ENCODE measurements at places on chromosomes 7 and 10.

GRCh38 chr10:68231106-68231816, 652 bp downstream of the ATOH7 start:
- DNase-seq = no peak

GRCh38 chr10:10989669-10990068, 28.0 kb upstream of the CELF2 start:
- DNase-seq = no peak

DNA sequence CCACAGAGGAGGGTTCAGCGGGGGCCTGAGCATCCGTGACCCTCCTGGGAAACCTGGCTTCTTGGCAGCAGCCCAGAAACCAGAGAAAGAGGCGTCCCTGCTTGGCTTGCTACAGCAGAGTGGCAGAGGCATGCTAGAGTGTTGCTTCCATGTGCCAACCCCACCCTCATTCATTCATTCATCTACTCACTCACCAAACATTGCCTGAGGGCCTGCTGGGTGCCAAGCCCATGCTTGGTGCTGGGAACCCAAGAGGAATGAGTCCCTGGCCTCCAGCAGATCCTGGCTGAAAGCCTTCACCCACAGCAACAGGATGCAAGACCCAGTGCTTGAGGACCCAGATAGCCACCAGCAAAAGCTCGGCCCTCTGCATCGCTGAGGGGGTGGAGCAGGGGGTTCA, 129.0 kb downstream of the CDH23 start:
- no peak for DNase-seq

DNA sequence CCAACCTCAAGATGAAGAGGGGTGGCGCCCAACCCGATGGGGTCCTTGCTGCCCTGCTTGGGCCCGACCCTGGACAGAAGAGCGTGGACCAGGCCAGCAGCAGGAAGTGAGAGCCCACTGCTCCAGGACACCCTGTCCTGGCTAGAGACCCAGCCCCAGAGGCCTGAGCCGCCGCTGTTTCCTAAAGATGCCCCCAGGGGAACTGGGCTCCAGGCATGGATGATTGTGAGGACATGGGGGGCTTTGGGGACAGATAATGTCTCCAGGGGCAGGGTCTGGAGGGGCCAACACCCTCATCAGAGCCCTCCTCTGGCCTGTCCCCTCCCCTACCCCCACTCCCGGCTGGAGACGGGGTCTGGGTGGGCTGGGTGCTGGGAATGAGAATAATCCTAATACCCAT, 71.7 kb downstream of the MYL10 start:
- DNase-seq = peak; percentile 45

DNA sequence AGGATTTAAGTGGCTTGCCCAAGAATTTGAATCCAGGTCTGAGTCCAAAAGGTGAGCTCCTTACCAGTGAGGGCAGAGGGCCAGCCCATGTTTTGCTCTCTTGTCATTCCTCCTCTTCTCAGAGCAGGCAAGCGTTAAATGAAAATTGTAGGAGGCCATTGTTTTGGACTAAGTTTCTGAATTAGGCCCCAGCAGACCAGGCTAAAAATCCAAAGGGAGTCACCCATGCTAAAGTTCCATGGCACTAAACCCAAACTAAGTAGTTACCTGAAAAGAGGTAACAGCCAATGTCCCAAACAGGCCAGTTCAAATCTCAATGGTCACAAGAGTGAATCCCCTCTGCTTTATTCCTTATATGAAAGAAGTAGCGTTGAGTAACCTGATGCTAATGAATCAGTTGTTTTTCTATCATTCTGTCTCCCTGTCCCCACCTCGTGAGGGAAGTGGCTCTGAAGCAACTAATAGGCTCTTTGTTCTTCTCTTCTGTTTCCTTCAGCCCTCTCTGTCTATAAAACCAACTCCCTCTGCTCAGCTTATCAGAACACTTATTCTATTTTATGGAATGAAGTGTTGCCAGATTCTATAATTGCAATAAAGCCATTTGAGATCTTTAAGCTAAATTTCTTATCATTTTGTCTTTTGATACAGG, 17.5 kb upstream of the CDH23 start:
- no peak for DNase-seq

- no peak for DNase-seq
These were observed 62.9 kb downstream of the FBXL13 start for GRCh38 chr7:103011650-103012049.

DNA sequence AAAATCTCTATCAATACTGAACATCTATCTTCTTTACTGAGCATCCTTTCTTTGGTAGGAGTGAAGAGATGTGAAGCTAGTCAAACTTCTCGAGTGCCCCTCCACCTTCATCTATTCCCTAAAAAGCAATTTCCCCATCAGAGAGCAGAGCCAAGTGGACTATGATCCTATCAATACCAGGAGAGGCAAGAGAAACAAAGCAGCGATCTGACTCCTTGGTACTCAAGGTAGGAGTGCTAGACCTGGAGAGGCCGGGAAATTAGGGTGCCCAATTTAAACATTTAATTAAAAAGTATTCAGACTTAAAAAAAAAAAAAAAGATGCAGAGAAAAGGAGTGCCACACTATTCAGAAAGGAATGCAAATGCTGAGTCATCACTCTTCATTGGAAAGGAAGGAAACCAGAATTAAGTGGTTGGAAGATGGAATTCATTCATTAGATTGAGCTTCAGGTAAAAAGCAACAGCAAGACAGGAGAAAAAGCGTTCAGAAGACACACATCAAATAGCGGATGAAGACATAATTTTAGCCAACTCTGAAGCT, 1.6 kb downstream of the TIAL1 start:
- DNase-seq = no peak

DNA sequence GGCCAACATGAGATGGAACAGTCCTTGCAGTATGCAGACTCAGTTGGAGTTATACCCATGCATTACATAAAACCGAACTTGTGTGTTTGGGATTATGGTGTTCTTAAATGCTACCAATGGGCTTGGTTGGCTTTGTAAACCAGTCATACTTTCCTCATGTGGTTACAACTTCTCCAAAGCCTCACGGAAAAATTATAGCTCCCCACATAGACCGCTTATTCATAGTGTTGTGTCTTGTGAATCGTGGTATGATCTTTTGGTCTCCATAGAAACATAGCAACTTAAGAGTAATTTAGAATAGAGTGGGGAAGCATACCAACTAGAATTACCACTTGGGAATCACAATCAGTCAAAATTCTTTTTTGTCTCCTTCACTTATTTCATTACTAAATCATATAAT, 112.3 kb upstream of the FZD1 start:
- DNase-seq = no peak

GRCh38 chr10:69327463-69328379, 49.4 kb downstream of the HK1 start:
- peak; percentile 91 for DNase-seq

DNA sequence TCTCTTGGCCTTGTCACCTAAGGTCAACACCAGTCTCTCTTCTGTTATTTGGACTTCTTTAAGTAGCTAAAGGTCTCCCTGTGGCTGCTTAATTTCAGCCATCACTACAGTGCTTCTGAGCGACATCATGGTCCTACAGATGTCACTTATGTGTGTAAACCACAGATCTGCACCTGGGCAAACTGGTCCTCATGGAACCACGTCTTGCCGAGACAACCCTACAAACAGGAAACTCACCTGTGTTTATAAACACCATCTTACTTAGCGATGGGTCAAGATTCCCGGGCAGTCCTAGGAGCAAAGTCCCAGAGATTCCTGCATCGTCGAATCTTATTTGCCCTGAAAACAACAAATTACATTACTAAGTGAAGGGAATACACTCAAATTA, 27.8 kb downstream of the KLF6 start:
- peak; percentile 14 for DNase-seq

GRCh38 chr10:119454316-119454715, 88.2 kb downstream of the RGS10 start:
- no peak for DNase-seq

GRCh38 chr10:63161592-63161991, 28.5 kb downstream of the NRBF2 start:
- DNase-seq = no peak

- DNase-seq = no peak
These were observed 69.4 kb downstream of the GOLGA7B start for GRCh38 chr10:97919012-97919411.

DNA sequence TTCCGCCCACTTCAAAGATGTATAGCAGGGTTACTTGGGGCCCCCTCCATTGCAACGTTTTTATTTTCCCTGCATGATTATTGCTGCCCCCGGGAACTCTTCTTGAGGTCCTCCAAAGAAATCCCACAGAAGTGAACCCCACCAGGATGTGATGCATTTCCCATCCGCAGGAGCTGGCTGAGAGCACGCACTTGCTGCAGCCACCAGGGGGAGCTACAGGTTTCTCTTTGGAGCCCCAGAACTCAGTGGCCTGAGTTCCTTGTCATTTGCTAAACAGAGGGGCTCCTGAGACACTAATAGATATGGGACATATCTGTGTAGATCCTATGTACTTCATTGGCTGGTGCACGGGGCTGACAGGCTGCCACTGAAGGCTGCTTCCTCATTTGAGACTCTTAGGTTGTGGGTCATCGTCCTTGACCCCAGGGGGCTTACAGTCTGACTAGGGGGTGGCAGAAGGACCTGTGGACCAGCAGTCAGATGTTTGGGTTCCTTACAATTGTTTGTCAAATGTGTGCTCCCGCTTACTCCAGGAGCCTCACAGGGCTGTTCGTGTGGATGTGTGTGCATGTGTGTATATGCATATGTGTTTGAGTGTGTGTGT, 52.3 kb upstream of the ENO4 start:
- DNase-seq = no peak

DNA sequence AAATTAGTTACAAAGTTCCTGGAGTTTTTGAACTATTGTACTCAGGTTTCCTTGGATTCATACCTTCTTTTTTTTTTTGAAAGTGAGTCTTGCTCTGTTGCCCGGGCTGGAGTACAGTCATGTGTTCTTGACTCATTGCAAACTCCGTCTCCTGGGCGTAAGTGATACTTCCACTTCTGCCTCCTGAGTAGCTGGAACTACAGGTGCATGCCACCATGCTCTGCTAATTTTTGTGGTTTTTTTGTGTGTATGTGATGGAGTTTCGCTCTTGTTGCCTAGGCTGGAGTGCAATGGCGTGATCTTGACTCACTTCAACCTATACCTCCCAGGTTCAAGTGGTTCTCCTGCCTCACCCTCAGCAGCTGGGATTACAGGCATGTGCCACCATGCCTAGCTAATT, 22.3 kb downstream of the MCM10 start:
- DNase-seq = no peak

DNA sequence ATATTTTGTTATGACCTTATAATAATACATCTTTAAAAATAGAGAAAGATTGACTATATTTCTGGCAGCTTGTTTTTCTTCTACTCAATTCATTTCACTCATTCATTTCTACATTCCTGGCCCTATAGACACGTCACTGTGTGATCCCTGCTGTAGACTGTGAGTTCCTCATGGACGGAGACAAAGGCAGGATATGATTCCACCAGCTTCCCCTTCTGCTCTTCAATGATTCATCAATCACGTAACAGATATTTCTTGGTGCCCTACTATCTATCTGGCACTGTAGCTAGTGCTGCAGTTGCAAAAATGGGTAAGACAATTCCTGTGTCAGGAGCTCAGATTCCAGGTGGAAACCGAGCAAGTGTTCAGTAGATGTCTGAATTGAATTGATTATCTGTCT, 415.0 kb downstream of the SFMBT2 start:
- no peak for DNase-seq

GRCh38 chr7:143042790-143043271, 9.3 kb upstream of the OR6V1 start:
- DNase-seq = no peak

DNA sequence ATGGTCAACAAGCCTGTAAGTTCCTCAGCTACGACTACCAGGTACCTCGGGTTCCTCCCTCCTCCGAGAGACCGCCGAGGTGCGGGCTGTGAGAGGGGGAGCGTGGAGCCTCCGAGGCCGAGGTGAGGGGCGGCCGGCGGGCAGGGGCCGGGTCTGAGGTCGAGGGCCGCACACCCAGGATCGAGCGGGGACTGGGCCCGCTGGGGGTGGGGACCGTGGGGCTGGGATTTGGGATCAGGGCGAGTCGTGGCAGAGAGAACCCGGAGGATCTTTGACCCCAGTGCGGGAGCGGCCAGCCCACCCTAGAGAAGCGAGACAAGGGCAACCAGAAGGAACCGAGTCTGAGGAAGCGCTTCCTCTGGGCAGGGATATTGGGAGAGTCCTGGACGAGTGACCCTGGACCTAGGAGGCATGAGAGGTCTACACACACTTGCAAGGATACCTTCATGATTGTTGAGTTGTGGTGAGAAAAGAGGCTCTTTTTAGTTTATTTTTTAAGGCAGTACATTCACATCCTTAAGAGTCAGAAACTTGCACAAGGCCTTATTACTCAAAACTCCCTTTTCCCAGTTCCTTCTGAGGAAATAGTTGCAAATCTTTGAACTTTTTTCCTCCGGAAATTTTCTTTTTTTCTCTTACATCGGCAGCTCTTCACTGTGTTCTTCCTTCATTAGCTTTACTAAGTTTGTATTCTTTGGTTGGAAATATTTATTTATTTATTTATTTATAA, 395 bp downstream of the ZNF487 start:
- DNase-seq = no peak
